ENCODE measurements at places on chromosomes 7 and 10.

GRCh38 chr7:2971914-2972834 lies 71.5 kb downstream of the CARD11 start:
- no peak for DNase-seq

- DNase-seq: no peak
These were observed 45.9 kb upstream of the DRGX start for GRCh38 chr10:49441488-49442476.

DNA sequence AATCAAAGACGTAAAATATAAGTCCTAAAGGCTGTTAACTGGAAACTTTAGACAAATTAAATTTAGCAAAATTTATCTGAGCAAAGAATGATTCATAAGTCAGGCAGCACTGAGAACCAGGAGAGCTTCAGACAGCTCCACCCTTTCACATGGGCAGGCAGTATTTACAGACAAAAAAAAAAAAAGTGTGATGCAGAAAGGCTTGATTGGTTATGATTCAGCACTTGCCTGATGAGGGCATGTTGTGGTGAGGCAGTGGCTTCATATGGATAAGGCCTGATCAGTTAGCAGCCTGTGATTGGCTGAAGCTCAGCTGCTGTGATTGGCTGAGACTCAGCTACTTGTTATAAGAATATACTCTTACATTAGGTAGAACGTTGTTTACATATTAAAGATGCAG lies 495.4 kb upstream of the POM121L12 start:
- no peak for DNase-seq

- no peak for DNase-seq
These were observed 18.7 kb downstream of the AFAP1L2 start for GRCh38 chr10:114385557-114385956.

DNA sequence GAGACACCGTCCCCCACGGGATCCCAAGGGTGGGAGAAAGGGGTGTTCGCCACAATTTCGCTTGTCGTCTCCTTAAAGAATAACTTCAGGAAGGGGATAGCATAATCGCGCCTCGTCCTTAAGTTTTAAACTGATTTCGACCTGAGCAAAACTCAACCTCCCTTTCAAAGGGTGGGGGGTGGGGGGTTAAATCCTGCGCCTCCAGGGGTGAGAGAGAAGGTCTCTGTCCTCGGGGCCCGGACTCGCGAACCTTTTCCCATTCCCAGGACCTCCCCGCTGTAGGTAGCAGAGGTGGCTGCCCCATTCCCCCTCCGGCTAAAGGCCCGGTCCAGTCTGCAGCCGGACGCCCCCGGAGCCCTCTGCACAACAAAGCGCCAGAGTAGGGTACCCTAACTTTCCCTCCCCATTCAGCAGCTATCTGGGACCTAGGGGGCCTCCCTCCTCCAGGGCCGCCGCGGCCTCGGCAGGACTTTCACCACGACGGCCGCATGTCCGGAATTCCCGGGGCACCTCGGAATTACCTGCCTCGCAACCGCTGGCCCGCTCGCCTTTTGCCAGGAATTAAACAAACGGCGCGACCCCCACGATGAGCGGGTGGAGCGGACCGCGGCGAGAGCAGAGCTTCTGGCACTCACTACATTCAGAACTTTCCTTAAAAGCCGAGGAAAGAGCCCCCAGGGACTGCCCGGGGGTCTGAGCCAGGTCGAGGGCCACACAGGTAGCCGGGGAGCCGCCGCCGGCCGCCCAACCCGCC lies 1.7 kb downstream of the CDK6 start:
- no peak for DNase-seq

- DNase-seq: peak; percentile 26
These were observed 2.7 kb upstream of the IQUB start for GRCh38 chr7:123537026-123537642.

DNA sequence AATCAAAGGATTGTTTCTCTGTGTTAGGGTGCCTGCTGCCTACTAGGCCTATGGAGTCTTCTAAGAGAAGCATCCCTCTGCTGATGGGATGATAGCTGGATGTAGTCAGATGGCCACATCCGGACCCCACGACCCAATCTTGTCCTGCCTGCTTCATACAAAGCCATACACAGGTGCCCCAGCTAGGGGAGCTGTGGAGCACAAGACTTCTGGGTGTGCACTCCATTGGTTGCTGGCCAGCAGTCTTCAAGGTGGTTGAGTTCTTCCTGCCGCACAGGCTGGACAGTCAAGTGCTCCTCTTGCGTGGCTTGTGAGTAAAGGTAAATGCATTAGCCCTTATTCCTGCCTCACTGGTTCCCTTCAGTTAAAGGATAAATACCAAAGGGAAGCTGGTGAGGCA lies 120.2 kb downstream of the TEX36 start:
- no peak for DNase-seq

DNA sequence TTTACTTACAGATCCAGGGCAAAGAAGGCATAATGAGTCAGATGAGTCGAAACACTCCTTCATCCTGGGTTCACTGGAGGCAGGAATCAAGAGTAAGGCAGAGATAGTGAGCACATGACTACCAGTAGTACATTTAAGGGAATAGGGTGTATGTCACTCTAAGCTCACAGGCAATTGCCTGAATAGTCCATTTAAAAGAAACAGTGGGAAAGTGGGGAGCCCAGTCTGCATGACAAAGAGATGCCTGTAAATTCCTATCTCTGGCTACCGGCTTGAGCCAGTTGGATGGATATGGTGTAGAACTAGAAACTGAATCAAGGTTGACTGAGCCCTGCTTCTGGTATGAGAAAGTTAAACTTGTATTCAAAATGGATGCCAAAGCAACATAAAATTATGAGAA lies 861.5 kb upstream of the ZWINT start:
- DNase-seq: no peak

DNA sequence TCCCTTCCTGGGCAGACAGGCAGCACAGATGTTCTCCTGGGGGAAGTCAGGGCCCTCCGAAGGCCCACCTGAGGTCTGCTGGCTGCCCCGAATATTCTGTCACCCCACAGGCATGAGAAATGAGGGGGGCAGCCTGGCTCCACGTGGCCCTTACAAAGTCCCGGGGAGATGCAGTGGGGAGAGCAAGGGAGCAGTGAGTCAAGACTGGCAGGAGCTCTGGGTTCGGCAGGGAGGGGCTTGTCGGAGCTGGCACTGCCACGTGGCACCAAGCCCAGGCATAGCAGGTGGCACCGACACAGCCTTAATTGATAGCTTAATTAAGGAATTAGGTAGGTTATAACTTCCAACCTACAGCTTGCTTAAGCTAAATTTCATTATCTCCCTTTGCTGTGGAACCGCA lies 163.9 kb downstream of the USP6NL start:
- DNase-seq: no peak

- DNase-seq: no peak
These were observed 193.2 kb upstream of the KLF6 start for GRCh38 chr10:3978174-3978573.

DNA sequence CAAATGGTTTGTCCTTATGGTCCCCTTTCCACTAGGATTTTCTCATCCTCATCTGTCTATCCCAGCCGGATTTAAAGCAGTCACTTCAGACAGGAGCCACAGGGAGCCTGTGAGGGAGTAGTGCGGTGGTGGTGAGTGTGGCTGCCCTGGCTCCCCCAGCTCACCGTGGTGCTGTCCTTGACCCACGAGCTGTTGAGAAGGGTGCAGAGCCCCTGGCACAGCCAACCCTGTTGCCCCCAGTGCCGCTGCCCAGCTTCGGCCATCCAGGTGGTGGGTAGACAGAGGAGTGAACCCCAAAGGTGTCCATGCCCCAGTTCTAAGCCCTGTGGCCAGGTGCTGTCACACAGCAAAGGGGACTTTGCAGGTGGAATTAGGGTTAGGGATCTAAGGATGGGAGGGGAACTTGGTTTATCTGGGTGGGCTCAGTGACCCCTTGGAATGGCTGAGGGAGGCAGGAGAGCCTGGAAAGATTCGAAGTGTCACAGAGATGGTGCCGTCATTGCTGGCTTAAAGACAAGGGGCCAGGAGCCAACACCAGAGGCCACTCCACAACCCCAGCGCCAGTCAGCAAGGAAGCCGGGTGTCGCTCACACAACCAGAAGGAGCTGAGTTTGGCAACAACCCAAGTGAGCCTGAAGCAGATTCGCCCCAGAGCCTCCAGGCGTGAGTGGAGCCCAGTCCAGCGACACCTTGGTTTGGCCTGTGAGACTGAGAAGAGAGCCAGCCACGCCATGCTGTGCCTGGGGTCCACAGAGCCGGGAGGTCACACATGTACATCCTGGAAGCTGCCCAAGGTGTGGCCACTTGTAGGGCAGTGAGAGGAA lies 142.4 kb downstream of the ADCY1 start:
- DNase-seq: no peak

GRCh38 chr10:5406918-5407317 lies 2.3 kb upstream of the TUBAL3 start:
- no peak for DNase-seq

DNA sequence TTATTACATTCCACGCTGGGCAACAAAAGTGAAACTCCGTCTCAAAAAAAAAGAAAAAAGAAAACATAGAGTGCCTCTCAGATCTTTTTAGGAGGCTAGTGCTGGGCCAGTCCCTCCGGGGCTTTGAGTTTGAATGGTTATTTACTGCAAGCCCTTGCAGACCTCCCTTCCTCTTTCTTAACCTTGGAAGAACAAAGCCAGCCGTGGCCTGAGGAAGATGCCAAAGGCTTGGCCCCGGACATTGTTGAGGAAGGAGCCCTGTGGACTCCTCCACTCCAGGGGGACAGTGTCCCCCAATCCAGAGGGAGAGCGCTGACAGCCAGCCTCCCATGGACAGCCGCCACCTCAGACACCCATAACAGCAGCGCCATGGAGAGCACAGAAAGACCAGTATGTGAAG lies 5.0 kb downstream of the TSPAN33 start:
- DNase-seq: peak; percentile 67

DNA sequence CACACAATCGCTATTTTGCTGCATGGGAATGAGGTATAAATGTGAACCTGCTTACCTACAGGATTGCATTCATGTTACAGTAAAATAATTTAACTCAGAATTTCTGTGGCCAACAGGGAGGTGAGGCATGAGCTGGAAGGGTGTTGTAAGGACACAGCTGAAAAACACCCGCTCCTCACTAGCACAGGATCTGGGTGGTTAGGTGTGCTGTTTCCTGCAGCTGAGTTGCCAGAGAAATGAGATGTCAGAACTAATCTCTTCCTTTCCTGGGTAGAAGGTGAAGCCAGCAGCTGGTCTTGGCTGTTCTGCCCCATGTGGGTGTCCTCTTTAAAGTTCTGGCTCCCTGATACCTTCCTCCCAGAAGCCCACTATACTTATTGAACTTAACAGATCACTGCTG lies 39.0 kb upstream of the ZNF438 start:
- DNase-seq: no peak

Data from common myeloid progenitor, CD34-positive (primary cell).